GM18507 (cell line): ENCODE measurements at places on chromosomes 4 and X.

- no peak for DNase-seq
Measured at GRCh38 chr4:108068442-108068841, 78.8 kb downstream of the HADH start.

- no peak for DNase-seq
Measured at GRCh38 chr4:179521952-179522351, 2079.7 kb upstream of the AGA start.

- no peak for DNase-seq
Measured at GRCh38 chr4:102259081-102259480, 86.2 kb downstream of the SLC39A8 start.

GRCh38 chr4:141463678-141464077 lies 172.7 kb upstream of the IL15 start:
- DNase-seq: no peak

GRCh38 chrX:37476571-37477170 lies 94.8 kb upstream of the LANCL3 start:
- no peak for DNase-seq

DNA sequence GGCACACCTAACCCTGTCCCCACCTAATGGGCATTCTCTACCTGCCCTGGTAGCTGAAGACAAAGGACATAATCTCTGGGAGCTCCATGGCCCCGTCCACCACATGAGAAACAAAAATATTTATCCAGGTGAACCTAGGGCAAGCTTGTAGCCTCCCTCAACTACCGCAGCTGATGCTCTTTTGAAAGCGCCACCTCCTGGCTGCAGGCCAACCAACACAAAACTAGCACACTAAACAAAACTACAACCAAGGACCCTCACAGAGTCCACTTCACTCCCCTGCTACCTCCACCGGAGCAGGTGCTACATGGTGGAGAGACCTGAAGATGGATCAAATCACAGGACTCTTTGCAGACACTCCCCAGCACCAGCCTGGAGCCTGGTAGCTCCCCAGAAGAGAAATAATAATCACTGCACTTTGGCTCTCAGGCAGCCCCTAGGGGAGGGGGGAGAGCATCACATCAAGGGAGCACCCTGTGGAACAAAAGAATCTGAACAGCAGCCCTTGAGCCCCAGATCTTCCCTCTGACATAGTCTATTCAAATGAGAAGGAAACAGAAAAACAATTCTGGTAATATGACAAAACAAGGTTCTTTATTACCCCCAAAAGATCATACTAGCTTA lies 111.3 kb upstream of the ATP8A1 start:
- DNase-seq: no peak

GRCh38 chrX:151694661-151695582 lies at the start of gene PRRG3:
Gene PRRG3 (plus strand): TSS chrX:151695458. CDS start chrX:151698815, 3,357 bp downstream.
- DNase-seq: no peak

DNA sequence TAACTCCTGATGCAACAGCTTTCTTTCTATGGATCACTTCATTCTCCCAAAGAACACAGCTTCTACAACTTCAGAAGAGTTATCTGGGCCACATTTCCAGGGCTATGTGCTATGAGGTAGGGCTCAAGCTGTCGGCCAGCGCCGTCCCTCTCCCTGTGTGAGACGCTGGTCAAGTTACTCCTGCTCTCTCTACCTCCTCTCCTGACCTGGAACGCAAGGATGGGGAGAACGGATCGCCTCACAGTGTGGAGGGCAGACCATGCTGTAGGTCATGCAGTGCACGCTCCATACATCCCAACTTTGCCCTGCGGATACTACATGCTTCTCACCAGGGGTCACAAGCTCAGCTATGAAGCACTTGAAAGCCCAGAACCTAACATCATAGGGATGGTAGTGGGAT lies 42.4 kb downstream of the JAKMIP1 start:
- no peak for DNase-seq

DNA sequence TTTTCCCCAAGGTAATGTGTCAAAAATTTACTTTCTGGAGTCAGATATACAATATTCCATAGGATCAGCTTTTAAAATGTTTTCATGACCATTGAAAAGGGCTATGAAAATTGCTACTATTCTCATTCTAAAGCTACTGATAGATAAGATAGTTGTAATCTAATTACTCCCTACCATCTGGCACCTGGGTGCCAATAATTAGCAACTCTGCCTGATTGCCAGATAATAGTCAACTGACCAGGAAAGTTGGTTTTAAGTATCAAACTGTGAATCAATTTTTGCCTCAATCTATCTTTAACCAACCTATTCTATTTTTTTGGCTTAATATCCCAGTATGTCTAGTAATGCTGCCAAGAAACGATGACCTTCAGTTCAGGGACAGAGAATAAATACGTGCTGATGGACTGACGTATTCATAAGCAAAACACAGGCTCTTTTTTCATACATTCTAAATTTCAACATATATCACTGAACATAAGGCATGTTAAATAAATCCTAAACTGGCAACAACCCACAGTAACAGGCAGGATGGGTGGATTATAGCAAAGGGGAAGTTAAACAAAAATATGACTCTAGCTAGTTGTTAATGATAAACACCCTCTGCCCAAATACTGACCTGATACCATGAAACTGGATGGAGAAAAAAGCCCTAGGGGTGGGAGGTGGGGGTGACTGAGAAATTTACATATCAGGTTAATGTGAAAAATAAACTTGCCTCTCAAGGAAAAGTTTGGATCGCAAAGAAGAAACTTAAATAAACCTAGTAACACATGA lies 18.2 kb downstream of the SH3RF1 start:
- no peak for DNase-seq

DNA sequence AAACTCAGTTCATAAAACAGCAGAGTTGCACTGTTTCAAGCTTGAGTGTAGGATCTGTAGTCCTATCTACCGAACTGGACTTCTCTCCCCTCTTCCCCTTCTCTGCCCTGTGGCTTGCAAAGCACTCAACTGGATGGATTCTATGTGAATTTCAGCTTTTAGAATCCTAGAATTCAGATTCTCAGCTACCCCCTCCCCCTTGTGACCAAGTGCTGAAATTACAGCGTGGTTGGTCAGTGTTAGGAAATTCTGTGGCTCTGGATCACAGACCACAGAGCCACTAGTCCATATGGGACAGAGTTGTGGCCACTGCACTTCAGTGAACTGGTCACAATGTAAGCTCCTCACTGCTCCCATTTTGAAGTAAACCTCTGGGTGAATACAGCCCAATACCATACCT lies 64.6 kb upstream of the TRPC5 start:
- no peak for DNase-seq

DNA sequence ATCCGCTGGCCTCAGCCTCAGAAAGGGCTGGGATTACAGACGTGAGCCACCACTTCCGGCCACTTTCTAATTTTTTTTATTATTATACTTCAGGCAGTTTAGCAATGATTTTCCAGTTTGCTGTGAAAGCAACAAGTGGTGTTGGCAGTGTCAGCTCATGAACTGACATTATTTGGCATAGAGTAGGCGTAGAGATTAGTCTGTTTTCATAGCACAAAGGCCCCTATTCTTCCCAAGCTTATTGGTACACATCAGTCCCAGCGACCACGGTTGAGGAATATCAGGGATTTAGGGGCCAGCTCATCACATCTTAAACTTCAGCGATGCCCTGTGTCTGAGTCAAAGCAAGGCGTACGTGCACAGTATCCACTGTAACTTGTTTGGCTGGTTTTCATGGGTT lies 53.0 kb upstream of the RASSF6 start:
- DNase-seq: no peak

GRCh38 chr4:160880180-160880579 lies 1283.6 kb downstream of the FSTL5 start:
- DNase-seq: no peak

DNA sequence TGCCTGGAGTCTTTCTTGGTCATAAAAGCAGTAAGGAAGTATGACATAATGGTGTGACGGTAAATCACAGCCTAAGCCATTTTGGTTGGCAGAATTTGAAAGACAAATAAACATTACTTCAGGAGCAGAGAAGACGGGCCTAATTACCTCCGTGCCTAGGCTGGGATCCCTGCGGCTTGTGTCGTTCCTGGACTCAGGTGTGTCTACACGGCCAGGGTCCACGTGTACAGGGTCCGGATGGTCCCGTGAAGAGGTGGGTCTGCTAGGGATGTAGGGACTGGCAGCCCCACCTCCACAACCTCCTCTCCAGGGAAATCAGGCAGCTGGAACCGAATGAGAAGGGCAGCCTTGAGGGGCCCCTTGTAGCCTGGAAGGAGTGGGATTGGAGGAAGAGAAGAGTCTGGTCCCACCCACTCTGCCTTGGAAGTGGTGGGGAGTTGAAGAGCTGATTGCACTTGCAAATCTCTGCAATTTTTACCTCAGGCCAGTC lies 55.4 kb upstream of the PLAC1 start:
- DNase-seq: no peak

GRCh38 chrX:137945470-137945869 lies 379.5 kb downstream of the ZIC3 start:
- no peak for DNase-seq

DNA sequence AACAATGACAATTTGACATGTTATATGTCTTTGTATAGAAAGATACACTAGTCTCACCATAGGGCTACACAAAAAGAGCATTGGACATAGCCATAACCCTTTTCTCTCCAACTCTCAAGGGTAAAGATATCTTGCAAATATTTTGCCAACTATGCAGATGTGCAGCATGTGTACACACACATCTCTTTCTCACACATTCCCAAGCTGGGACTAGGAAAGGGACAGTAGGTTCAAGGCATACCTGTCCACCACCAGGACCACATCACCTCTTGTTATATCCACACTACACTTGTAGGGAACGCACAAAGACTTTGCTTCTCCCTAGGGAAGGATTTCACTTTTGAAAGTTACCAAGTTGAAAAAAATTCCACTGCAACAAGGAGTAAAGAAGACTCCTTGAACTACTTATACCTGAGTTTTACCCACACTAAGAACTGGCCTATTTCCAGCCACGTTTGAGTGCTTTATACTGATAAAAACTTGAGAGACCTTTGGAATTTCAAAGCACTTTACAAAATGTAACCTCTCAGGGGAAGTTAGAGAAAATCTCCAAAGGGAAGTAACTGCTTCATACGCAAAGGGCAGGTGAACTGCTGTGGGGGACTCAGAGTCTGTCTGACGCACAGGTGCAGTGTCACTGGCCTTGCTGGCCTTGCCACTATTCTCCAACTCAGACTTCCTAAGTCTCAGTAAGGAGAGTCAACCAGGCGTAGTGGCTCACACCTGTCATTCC lies 36.9 kb downstream of the NR3C2 start:
- DNase-seq: no peak

DNA sequence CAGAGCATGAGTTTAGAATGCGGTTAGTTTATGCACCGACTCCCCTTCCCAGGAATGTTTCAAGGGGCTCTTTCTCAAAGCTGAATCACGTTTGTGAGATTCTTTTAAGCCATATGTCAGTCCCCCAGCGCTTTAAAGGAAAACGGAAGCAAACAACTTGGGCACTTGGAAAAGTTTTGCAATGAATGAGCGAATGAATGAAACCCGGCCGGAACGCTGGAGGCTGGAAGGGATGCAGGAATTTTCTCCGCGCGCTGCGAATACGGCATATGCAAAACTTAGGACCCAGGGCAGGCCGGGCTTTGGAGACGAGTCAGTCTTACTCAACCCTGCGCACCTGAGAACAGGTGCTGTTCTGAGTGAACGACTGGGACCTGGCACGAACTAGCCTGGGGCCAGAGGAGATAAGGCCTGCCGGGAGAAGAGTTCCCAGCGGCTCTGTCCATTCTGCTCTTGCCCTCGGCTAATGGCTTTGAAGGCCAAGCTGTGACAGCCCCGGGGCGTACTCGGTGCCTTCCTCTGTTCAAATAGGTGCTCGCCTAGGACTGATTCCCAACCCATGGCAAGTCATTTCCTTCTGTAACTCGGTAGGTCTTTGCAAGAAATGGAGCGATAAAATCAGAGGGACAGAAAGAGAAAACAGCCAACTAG lies 743 bp upstream of the NRK start:
- DNase-seq: no peak
